ENCODE measurements at places on chromosomes 5 and 9. TPM values are rescaled to one million over a fixed set of nuclear protein-coding genes. Genes with fewer than 3 reads are reported as not detected.

Gene F12
- 0.35 TPM for total RNA-seq

- no peaks in the 10 kb centered on the region for H3K4me1 ChIP-seq
- H3K27ac ChIP-seq: no peak overlapping the region
- DNase-seq: no peak
- no peaks in the 10 kb centered on the region for H3K36me3 ChIP-seq
- H3K27me3 ChIP-seq: no peaks in the 10 kb centered on the region
- no peak overlapping the region for H3K4me3 ChIP-seq
Measured at GRCh38 chr5:147760086-147760875, 22.2 kb downstream of the JAKMIP2 start.

DNA sequence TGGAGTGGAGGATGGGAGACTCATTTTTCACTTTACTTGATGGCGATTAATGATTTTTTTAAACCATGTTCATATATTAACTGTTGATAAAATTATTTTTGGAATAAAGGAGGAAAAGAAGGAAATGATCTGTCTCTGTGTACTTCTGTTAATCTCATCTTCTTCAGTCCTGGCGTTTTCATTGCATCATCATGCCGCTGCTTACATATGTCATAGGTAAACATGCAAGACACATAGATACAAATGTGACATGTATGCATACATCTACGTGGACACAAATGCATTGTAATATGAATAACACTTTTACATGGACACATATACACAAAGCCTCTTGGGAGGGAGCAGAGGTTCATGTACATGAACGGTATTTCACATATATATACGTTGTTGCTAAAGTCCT is 10.0 kb downstream of the TMEM174 start:
- H3K36me3 ChIP-seq: no peaks in the 10 kb centered on the region
- H3K27me3 ChIP-seq: peaks cover 10% of the 10 kb centered on the region
- no peak overlapping the region for H3K4me3 ChIP-seq
- no peak for DNase-seq

DNA sequence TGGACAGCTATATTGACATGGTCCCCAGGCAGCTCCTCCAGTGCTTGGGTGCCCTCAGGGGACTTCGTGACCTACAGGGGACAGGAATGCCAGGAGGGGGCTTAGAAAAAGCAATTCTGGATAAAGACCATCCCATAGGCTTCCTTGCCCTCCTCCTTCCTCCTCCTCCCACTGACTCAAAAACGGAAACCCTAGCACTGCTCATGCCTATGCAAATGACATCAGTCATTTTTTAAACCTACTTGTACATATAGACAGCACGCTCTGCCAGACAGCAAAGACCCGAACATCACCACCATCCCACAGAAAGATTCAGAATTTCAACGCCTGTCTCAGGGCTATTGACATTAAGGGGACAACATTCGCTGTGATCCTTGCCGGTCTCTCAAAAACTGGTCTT is 11.0 kb downstream of the IGFBPL1 start:
- no peak overlapping the region for H3K27ac ChIP-seq
- H3K4me1 ChIP-seq: no peaks in the 10 kb centered on the region
- no peak overlapping the region for H3K4me3 ChIP-seq
- no peaks in the 10 kb centered on the region for H3K36me3 ChIP-seq

- no peak for DNase-seq
- H3K36me3 ChIP-seq: no peaks in the 10 kb centered on the region
- no peaks in the 10 kb centered on the region for H3K4me1 ChIP-seq
- H3K4me3 ChIP-seq: no peak overlapping the region
- H3K27me3 ChIP-seq: no peaks in the 10 kb centered on the region
Measured at GRCh38 chr5:78747055-78747454, 98.5 kb upstream of the LHFPL2 start.
